Activated naive CD4-positive, alpha-beta T cell treated with anti-CD3 and anti-CD28 coated beads, Interleukin-2, amount 10 ng/mL, durations not matched to agents 5 hours and 36 hours (primary cell): ENCODE measurements at places on chromosomes 11 and 22. TPM values are rescaled to one million over a fixed set of nuclear protein-coding genes. Genes with fewer than 3 reads are reported as not detected.

The MS4A1 gene
- 1.0 TPM for total RNA-seq

The DAGLA gene
- total RNA-seq = 0.36 TPM

The CRYAB gene
- not detected for total RNA-seq

The MAP6 gene
- 0.10 TPM for total RNA-seq

The ENTHD1 gene
- not detected for total RNA-seq

The LRRN4CL gene
- 0.35 TPM for total RNA-seq

The MIOX gene
- total RNA-seq = not detected

The APIP gene
- 27.0 TPM for total RNA-seq

The OR52H1 gene
- total RNA-seq = not detected

The CLTCL1 gene
- total RNA-seq = 1.4 TPM

The ZBTB16 gene
- total RNA-seq = 4.8 TPM

The PRR14L gene
- total RNA-seq = 60.5 TPM
